ENCODE measurements at places on chromosomes 5 and 9.
A peak's percentile ranks its signal among the peaks of the same experiment; 100 is the strongest.

DNA sequence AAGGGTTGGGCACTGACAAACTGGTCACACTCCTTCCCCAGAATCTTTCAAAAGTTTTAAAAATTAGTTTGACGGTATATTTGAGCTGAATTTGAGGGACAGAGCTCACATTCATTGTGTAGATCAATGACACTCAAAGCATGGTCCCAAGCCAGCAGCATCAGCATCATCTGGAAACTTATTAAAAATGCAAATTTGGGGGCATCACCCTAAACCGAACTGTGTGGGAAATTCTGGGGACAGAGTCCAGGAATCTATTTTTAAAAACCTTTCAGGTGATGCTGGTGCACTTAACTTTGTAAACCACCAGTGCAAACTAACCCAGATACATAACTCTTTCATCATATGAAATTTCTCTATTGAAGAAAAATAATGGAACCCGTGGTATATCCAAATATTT, 58.1 kb upstream of the MTAP start:
- no peak for DNase-seq

DNA sequence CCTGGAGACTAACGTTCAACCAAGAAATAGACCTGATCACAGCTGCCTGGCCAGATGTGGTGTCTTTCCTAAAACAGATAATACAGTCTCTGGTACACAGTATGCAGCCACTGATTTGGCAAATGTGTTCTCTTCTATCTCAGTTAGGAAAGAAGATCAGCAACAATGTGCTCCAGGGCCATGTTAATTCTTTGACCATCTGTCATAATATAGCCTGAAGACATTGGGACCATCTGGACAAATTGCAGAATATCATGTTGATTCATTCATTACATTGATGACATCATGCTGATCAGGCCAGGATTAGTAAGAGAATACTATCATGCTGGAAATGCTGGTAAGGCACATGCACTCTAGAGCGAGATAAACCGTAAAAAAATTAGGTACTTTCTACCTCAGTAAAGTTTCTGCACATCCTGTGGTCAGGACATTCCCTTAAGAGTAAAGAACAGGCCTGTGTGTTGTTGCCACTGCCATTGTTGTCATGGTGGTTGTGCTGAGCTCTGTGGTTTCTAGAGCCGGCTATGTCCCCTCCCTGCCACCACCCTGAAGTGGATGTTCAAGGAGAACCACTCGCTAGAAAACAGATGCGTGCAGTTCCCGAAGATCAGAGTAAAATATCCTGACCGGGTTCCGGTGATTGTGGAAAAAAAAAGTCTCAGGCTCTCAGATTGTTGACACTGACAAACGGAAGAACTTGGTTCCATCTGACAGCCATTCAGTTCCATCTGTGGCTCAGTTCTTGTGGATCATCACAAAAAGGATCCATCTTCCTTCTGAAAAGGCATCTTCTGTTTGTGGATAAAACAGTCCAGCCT, 6.4 kb upstream of the JMY start:
- DNase-seq: no peak

- DNase-seq: no peak
Measured at GRCh38 chr9:116030517-116030916, 123.1 kb upstream of the PAPPA start.

GRCh38 chr5:129773376-129773775, 25.5 kb downstream of the MINAR2 start:
- DNase-seq: no peak

DNA sequence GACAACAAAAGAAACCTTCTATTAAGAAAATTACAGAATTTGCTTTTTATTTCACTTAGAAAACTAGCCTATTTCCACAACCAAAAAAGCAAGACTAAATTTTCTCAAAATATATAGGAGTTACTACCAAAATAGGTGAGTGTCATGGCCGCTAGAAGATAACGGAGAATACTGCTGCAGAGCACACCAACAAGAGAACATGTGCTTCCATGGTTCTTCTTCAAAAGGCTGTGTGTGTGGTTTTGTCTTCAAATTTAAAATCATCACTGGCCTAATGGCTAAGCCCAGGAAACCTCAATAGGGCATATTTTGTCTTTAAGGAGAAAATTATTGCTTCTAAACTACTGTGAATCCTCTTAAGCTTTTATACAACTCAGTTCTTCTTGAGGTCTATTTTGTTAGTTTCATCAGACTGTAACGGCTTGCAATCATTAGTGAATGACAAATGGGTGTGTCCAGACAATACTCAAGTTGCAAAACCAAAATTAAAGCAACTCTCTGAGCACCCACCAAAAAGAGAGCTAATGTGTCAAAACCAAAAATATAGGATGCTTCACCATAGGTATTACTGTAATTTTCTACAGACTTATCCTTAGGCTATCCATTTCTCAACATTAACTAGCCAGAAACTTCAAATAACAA, 3.3 kb downstream of the SETX start:
- DNase-seq: no peak

- no peak for DNase-seq
Measured at GRCh38 chr9:75894566-75894965, 4.1 kb downstream of the PCSK5 start.

DNA sequence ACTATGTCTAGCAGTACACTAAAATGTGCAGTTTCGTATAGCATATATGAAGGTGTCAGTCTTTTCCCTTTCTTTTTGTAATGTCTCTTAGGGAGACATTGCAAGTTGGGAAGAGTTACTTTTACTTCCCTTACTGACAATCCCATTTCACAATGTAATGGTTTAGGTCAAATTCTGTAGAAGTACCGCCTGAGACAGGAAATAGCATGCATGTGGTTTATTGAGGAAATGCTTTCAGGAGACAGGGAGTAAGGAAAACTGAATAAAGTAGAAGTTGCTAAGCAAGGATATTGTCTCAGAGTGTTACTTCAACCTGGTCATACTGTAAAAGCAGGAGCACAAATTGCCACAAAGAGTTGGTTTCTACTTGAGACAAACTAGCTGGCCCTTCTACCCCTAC, 32.1 kb upstream of the MSANTD3 start:
- peak; percentile 17 for DNase-seq

- DNase-seq: no peak
Measured at GRCh38 chr9:77726289-77726688, 78.2 kb upstream of the GNA14 start.

- DNase-seq: peak; percentile 32
Measured at GRCh38 chr9:110842169-110842568, 173.6 kb downstream of the MUSK start.

DNA sequence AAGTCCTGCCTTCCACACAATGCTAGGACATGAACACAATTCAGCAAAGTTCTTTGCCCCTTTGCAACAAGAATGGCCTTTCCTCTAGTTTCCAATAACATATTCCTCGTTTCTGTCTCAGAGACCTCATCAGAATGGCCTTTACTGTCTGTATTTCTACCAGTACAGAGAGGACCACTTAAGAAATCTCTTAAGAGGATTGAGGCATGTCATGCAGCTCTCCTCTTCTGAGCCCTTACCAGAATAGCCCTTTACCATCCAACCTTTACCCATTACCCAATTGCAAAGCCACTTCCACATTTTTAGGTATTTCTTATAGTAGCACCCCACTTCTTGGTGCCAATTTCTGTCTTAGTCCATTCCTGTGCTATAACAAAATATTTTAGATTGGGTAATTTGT, 20.3 kb downstream of the TNPO1 start:
- no peak for DNase-seq

GRCh38 chr5:152237531-152237930, 167.5 kb downstream of the NMUR2 start:
- no peak for DNase-seq

GRCh38 chr9:126219648-126220063, 107.0 kb upstream of the MVB12B start:
- DNase-seq: no peak

- DNase-seq: no peak
Measured at GRCh38 chr9:105445203-105445881, 2.5 kb upstream of the FSD1L start.

- DNase-seq: no peak
Measured at GRCh38 chr9:137580209-137580953, 1.7 kb upstream of the DPH7 start.

- DNase-seq: no peak
Measured at GRCh38 chr5:169703813-169704212, 66.7 kb downstream of the DOCK2 start.

DNA sequence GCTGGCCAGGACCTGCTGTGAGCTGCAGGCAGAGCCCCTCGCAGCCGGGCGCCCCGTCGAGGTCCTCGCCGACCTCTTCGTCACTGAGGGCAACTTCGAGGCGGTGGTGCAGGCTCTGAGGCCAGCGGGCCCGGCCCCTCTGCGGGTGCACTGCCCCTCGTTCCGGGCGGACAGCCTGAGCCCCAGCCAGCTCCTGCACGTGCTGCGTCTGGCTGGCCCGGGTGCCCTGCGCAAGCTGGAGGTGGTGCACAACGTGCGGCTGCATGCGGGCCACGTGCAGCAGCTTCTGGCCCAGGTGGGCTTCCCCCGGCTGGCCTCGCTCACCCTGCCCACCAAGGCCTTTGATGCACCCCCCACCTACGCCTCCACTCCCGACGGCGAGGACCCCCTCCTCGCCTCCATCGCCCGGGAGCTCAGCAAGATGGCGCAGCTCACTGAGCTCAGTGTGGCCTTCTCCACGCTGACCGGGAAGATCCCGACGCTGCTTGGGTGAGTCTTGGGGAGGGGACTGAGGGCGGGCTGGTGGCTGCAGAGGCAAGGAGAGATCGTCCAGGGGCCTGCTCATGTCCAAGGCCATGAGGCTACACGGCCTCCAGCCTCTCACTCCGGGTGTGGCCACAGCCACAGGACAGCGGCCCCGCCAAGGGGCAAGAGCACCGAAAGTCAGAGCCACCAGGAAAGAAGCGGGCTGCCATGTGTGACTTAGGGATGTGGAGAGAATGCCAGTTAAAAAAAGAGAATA, 825 bp downstream of the LRRC14B start:
- DNase-seq: no peak

- DNase-seq: peak; percentile 10
Measured at GRCh38 chr5:110580625-110581024, 145.8 kb downstream of the TMEM232 start.

DNA sequence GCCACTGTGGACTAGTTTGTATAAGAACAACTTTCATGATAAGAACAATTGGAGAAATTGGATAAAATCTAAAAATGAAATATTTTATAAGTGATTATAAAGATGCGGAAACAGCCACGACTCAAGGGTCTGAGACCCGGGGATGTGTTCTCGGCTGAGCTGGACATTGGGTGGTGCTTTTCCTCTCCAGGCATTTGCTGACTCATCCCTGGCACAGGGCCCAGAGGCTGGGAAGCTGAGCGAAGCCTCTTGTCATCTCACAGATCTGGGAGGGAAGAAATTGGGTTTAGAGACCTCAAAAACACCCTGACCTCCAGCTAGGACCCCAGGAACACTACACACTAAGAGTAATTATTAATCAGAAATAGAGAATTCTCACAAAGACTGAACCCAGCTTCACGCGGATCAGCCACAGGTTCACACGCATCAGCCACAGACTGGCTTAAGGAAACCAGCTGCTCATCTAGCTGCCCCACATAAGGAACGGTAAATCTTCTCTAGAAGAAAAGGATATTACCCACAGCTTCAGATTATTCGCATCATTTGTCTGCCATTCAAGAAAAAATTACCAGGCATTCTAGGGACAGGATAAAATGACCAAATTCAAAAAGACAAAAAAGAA, 2.8 kb upstream of the OR2V1 start:
- peak; percentile 31 for DNase-seq

DNA sequence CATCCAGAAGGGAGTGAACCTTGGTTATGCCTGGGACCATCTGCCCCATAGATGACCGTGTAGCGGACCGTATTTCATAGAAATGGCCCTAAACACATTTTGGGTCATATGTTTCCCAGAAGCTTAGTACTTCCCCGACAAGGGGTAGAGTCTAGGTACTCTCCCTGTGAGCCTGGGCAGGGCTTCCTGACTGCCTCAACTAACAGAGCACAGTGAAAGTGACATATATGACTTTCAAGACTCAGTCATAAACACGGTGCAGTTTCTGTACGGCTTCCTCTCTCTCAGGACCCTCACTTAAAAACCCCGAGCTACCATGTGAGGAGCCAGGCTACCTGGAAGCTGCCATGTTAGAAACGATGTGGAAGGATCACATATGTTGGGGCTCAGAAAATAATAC, 20.9 kb downstream of the C9orf57 start:
- DNase-seq: no peak

DNA sequence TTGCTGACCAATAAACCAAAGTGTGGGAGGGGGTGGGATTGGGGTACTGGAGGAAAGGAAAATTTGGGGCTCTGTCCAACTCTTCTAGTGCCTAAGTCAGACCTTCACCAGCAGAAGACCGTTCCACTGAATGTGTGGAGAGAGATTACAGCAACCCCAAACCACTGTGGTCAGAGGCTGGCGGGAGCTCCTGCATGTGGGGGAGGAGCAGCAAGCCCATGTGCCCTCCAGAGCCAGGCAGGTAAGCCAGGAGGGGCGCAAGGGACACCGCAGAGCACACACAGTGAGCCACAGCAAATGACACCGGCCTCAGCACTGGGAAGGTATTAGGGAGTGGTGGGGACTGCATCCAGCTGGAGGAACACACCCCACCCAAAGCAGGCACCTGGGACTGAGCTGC, 62.9 kb downstream of the SMIM23 start:
- no peak for DNase-seq

DNA sequence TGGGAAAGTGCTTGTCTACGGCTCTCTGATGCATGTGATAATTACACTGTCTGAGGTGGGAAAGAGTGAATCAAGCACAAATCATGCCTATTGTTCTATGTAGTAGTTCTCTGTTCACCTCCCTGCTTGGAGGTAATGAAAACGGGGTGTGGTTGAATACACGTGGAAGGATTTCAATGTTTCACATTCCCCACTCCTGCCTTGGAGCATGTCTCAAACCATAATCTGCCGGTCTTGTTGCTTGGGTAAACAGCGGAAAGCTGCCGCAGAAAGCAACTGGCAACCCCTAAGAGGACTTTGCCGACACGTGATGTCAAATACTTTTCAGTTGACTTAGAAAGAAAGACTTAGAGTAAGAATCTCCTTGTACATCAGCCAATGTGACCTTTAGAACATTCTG, 63.5 kb upstream of the MOCS2 start:
- no peak for DNase-seq

DNA sequence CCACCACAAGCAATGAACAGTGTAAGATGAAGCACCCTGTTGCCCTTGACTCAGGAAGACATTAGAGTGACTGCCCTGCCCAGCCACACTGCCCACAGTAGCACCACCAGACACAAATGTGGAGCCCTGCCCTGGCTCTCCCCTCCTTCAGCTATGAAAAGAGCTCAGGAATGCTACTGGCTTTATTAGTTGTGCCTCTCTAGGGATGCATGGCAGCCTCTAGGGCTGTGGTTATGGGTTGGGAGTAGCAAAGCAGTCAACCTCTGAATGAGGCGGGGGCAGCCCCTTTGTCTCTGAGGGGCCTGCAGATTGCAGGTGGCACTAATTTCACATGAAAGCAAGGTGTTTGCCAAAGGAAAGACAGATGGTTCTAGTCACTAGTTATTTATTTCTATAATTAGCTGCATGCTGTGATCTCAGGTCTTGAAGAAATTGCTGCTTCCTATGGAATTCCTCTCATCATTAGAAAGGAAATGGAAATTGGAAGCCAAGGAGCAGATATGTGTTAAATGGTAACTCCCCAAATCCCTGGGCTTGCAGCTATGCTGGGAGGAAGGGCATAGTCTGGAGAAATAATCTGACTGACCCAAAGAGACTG, 259.4 kb downstream of the TLR4 start:
- DNase-seq: no peak

Data from astrocyte of the spinal cord (primary cell).